ENCODE measurements at places on chromosomes 2 and 18.

- no peak for DNase-seq
Observed at GRCh38 chr2:11876889-11877288, 130.5 kb downstream of the LPIN1 start.

- DNase-seq, result no peak
Observed at GRCh38 chr2:232927793-232928550, 57.9 kb downstream of the SNORC start.

GRCh38 chr2:109471658-109472057 is 142.1 kb downstream of the SEPTIN10 start:
- DNase-seq, result no peak

DNA sequence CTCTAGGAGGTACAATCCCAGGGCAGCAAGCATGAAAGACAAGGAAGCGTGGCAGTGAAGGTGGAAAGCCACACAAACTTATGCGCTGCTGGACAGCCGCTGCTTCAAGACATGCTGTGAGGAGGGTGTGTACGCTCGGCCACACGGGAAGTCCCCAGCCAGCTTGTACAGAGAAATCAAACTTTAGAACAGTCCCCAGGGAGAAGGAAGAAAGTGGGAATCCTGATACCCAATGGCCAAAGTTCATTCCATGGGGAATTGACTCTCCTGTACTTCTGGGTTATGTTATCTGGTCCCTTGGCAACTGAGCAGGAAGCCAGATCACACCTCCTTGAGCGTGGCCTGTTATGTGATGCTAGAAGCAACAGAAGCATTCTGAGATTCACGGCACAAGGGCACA is 86.1 kb upstream of the BOD1L2 start:
- DNase-seq, result no peak

- no peak for DNase-seq
Observed at GRCh38 chr2:143779021-143779420, 649.8 kb downstream of the ARHGAP15 start.

DNA sequence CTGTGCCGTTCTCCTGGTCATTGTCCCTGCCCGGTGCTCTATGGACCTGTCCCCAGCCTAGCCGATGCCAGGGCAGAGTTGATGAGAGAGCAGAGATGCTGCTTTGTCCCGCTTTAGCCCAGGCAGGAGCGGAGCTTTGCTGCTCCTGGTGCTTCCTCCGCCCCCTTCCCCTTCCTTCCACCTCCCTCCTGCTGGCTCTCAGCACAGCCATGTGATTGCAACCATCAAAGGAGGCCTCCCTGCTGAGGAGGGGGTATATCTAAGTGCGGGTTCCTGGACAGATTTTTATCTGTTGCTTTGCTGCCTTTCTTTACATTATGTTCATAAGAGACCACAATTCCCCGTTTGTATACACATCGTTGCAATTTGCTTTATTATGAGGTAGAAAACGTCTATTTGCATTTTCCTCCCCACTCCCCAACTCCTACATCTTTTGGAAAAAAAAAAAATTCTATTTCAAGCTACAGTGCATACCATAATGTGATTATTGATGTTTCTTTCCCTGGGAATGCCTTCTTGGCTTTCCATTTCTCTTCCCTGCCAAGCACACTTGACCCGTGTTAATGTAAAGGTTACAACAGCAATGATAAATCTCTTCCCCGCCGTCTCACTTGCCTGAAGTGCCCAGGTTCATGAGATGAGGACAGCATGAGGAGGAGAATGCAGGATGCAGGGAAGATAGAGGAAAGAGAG is 25.4 kb downstream of the ALPK2 start:
- DNase-seq, result no peak

GRCh38 chr18:3042379-3042778 is 29.4 kb upstream of the LPIN2 start:
- no peak for DNase-seq

DNA sequence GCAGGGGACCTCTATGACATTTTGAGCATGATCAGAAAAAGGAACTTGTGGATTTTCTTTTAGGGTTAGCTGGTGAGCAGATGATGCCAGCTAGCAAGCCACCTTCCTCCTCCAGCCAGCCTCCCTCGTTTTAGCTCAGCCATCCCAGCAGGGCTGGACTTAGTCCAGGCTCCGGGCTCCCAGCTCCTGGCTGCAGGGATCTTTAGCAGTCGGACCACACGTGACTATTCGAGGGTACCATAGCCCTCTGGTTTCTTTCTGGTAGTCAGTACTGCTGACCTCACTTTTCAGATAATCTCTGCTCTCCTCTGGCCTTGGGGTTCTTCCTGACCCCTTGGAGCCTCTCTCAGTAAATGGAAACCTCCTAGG is 31.8 kb downstream of the NCK2 start:
- no peak for DNase-seq

GRCh38 chr2:239249776-239250175 is 151.0 kb downstream of the HDAC4 start:
- no peak for DNase-seq

GRCh38 chr2:174662459-174662858 is 64.9 kb upstream of the WIPF1 start:
- no peak for DNase-seq

GRCh38 chr2:239893236-239893515 is 132.0 kb downstream of the NDUFA10 start:
- peak; percentile 28 for DNase-seq

GRCh38 chr2:119934319-119934718 is 78.6 kb upstream of the EPB41L5 start:
- no peak for DNase-seq

All from activated CD4-positive, alpha-beta T cell treated with anti-CD3 and anti-CD28 coated beads for 48 hours (primary cell).